Placental epithelial cell (primary cell): ENCODE measurements at places on chromosomes 13 and 19. TPM values are rescaled to one million over a fixed set of nuclear protein-coding genes. Genes with fewer than 3 reads are reported as not detected.

GPC5 gene
- 0.22 and 12.2 TPM in 2 replicates for total RNA-seq

ADGRL1 gene
- 4.0 and 7.5 TPM in 2 replicates for total RNA-seq

LILRA5 gene
- total RNA-seq, result not detected in 2 replicates

LGALS14 gene
- not detected in 2 replicates for total RNA-seq

ZGLP1 gene
- total RNA-seq, result 0.39 and 0.87 TPM in 2 replicates

GARIN5A gene
- total RNA-seq, result 1.2 and 1.6 TPM in 2 replicates

NEK5 gene
- 0.39 TPM in 1 of 2 replicates, not detected in the other for total RNA-seq

OR7A5 gene
- total RNA-seq, result 0.98 and 4.7 TPM in 2 replicates

DCT gene
- 0.11 and 0.39 TPM in 2 replicates for total RNA-seq

NLRP9 gene
- not detected in 2 replicates for total RNA-seq

GFY gene
- total RNA-seq, result not detected in 2 replicates

CCDC61 gene
- 6.5 and 7.1 TPM in 2 replicates for total RNA-seq

ZNF665 gene
- total RNA-seq, result 10.6 and 16.9 TPM in 2 replicates

DENND1C gene
- not detected in 2 replicates for total RNA-seq

TNNT1 gene
- total RNA-seq, result 28.4 and 80.9 TPM in 2 replicates
